Progenitor cell of endocrine pancreas (in vitro differentiated cells): ENCODE measurements at places on chromosomes 7 and 10.
A peak's percentile ranks its signal among the peaks of the same experiment; 100 is the strongest.

DNA sequence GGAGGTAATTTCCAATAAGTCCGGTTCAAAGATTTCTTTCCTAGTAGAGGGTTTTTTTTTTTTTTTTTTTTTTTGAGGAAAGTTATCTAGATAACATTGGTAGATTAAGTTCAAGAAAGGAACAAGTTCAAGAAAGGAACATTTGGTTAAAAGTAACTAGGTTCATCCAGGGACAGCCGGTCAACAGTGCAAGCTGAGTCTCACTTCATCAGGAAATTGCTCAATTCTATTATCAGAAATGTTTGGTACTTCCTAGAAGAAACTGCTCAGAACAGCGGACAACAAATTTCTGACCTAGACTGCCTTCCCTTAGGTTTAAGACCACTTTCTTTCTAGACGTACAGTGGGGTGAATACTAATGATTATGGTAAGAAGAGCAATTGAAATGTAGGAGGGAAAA, 3.7 kb upstream of the IL2RA start:
- no peak for DNase-seq

- no peak for DNase-seq
Observed at GRCh38 chr10:95187617-95188016, 6.4 kb upstream of the ACSM6 start.

DNA sequence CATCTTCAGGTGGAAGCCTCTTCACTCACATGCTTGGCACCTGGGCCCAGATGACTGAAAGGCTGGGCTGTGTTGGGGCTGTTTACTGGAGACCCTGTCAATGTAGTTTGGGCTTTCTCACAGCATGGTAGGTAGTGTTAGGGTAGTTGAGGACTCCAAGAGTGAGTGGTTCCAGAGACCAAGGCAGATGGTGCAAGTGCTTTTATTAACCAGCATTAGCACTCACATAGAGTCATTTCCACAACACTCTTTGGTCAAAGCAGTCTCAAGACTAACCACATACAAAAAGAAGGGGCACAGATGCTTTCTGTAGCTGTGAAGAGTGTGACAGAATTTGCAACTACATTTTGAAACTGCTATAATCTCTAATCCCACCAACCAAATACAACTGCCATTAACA, 135.0 kb downstream of the RTKN2 start:
- no peak for DNase-seq

- DNase-seq: no peak
Observed at GRCh38 chr10:99382176-99382575, 48.2 kb downstream of the GOT1 start.

GRCh38 chr7:30072735-30073134, 44.5 kb downstream of the PLEKHA8 start:
- no peak for DNase-seq

- no peak for DNase-seq
Observed at GRCh38 chr10:78703593-78703992, 365.2 kb upstream of the ZMIZ1 start.

DNA sequence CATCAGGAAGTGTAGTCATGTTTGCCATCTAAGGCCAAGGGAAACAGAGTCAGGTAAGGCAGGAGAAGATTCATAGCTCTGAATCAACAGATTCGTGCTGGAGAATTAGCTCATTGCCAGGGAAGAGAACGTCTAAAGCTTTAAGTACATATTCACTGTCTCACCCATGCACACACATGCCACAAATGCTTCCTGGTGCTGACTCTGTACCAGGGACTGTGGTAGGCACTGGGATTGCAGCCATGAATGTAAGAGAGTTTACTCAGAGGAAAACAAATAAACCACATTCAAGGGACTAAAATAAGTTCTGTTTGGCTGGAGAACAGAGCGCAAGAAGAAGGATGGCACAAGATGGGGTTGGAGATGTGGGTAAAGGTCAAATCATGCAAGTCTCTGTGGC, 89.8 kb upstream of the HPS1 start:
- DNase-seq: no peak

DNA sequence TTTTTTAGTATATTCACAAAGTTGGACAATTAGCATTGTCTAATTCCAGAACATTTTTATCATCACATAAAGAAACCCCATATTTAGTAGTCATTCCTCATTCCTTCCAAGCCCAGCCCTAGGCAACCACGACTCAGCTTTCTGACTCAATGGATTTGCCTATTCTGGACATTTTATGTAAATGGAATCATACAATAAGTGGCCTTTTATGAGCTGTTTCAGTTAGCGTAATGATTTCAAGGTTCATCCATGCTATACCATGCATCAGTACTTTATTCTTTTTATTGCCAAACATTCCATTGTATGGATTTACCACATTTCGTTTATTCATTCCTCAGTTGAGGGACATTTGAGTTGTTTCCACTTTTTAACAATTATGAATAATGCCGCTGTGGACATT, 249.2 kb downstream of the DYNC1I1 start:
- no peak for DNase-seq

DNA sequence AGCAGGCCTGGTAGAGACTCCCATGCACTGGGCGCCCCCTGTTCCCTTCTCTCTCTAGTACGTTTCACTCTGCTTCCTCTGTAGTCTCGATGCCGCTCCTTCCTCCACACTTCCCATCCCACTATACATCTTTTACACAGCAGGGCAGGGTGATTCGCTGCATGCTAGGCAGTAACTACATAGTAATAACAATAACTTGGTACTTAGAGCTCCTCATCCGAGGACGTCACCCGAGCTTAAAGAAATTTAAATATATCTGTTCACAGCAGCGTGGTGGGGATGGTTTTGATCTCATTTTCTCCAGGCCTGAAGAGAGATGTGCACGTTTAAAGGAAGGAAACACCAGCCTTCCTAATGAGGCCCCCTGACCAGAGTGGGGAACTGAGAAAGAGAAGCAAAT, 276.9 kb downstream of the SKAP2 start:
- DNase-seq: no peak

GRCh38 chr7:38481401-38481800, 149.8 kb downstream of the AMPH start:
- no peak for DNase-seq

DNA sequence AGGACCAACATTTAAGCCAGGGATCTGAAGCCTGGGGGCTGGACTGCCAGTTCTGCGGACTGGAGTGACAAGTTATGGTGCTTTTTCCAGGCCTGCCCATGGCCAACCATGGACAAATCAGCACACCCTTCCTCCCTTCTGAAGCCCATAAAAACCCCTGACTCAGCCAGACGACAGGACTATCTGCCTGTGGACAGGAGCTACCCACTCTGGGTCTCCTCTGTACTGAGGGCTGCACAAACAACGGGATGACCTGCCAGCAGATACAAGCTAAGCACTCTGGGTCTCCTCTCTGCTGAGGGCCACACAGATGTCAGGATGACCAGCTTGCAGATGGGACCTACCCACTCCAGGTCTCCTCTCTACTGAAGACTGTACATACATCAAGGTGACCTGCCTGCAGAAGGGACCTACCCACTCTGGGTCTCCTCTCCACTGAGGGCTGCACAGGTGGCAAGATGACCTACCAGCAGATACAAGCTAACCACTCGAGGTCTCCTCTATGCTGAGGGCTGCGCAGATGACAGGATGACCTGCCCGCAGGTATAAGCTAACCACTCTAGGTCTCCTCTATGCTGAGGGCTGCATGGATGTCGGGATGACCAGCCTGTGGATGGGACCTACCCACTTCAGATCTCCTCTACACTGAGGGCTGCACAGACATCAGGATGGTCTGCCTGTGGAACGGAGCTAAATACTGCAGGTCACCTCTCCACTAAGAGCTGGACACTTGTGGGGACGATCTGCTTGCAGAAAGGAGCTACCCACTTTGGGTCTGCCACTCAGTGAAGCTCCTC, 110.1 kb upstream of the GPR22 start:
- DNase-seq: no peak

DNA sequence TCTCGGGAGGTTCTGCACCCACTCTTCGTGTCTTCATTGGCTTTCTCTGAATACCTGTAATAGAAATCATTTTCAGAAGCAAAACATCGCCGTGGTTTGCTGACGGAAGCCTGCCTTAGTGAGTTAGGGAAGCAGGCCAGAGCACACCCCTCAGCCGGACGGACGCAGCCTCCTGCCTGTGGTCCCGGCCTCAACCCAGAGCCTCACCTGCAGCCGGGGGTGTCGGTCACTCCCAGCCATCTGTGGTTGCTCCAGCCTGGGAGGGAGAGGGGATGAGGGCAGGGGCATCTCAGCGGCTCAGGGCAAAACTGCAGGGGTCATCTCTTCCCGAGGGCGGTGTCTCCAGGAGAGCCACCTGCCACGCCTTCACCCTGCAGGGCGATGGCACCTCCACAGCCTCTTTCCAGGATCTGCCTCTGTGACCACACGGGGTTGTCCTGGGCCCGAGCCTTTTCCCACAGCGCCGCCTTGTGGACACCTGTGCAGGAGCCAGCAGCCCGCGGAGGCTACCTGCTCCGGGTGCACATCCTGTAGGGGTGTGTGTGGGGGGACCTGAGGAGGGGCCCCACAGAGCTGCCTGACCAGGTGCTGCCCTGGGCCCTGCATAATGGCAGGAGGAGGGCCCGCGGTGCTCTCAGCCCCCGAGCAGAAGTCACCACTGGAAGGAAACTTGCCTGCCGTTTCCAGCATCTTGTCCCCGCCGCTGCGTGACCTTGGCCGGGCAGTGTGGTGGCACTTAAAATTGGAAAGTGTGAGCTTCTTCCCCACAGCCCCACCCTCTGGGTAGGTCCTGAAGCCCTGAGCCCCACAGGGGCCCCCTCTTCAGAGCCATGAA, 21.6 kb upstream of the AP5Z1 start:
- peak; percentile 79 for DNase-seq

GRCh38 chr10:33112831-33113455, 154.9 kb upstream of the ITGB1 start:
- DNase-seq: no peak

DNA sequence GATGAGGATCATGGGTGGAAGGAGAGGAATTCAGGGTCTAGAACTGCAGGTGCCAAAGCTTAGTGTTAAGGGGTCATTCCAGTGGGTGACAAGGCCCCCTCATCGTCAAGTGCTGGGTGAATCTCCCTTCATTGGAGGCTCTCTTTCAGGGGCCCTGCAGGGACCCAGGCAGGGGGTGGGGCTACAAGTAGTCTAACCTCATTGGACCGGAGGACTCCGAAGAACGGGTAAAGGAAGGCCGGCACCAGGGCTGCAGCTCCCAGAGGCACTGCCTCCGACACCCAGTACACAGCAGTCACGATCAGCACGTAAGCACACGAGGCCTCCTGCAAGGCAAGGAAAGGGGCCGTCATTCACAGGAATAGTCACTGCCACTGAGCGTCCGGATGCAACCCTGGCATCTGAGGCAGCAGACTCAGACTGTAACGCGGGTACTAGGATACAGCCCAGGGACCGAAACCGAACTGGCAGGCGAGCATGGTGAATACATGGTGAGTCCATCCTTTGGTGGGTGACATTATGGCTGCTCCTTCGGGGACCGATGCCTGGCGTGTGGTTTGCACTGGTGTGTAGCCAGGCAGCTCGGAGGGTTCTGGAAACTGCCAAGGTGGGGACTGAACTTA, 6.7 kb downstream of the SLC13A4 start:
- no peak for DNase-seq

DNA sequence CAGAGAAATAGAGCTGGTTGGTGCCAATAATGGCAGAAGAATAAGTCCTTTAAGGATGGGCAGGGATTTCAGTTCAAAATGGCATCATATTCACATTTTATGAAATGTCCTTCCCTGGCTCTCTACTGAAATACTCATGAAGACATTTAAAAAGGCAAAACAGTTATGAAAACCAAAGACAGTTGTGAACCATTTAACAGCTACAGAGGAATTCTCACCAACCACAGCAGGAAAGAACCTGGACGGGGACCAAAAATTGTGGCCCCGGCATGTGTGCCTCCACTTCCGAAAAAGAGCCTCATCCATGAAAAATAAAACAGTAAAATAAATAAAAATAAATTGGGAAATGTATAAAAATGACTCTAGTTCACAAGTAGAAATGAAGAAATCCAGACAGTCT, 539.5 kb downstream of the SUGCT start:
- no peak for DNase-seq
